Upper lobe of right lung (tissue), 1 donor: ENCODE measurements at places on chromosomes 6 and 20. TPM values are rescaled to one million over a fixed set of nuclear protein-coding genes. Genes with fewer than 3 reads are reported as not detected.
A peak's percentile ranks its signal among the peaks of the same experiment; 100 is the strongest.

Gene LTV1
- 25.2 TPM for total RNA-seq

Gene MUCL3
- total RNA-seq = 4.6 TPM

GRCh38 chr20:24698706-24699206 is 229.3 kb downstream of the SYNDIG1 start:
- H3K27me3 ChIP-seq = peaks cover 7% of the 10 kb centered on the region
- no peak overlapping the region for H3K27ac ChIP-seq
- no peaks in the 10 kb centered on the region for H3K4me1 ChIP-seq
- peak; percentile 17 for DNase-seq
- no peaks in the 10 kb centered on the region for H3K36me3 ChIP-seq
- H3K4me3 ChIP-seq = no peak overlapping the region

- no peaks in the 10 kb centered on the region for H3K27me3 ChIP-seq
- no peaks in the 10 kb centered on the region for H3K4me1 ChIP-seq
- DNase-seq = no peak
- H3K27ac ChIP-seq = no peak overlapping the region
Observed at GRCh38 chr6:90465686-90466085, 121.2 kb downstream of the MAP3K7 start.

DNA sequence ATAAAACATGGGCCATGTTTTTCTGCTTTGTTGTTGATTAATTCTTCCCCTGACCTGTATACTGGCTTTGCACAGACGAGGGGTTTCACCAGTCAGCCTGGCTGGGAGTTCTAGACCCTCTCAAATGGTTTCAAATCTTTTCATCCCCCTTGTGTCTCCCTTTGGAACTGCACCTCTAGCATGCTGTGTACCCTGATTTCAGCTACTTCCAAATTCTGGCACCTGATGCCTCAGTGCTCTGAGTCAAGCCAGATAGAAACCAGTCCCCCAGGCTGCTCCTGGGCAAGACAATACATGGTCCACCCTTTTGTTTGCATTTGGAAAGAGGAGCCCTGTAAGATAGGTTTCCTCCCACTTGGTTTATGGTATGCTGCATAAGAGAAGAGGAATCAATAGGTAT is 290.2 kb downstream of the BTBD3 start:
- H3K4me1 ChIP-seq = no peaks in the 10 kb centered on the region
- H3K36me3 ChIP-seq = no peaks in the 10 kb centered on the region
- no peaks in the 10 kb centered on the region for H3K27me3 ChIP-seq
